Mucosa of descending colon (tissue), 3 donors: ENCODE measurements at places on chromosomes 2 and 18. TPM values are rescaled to one million over a fixed set of nuclear protein-coding genes. Genes with fewer than 3 reads are reported as not detected.
A peak's percentile ranks its signal among the peaks of the same experiment; 100 is the strongest.

DNA sequence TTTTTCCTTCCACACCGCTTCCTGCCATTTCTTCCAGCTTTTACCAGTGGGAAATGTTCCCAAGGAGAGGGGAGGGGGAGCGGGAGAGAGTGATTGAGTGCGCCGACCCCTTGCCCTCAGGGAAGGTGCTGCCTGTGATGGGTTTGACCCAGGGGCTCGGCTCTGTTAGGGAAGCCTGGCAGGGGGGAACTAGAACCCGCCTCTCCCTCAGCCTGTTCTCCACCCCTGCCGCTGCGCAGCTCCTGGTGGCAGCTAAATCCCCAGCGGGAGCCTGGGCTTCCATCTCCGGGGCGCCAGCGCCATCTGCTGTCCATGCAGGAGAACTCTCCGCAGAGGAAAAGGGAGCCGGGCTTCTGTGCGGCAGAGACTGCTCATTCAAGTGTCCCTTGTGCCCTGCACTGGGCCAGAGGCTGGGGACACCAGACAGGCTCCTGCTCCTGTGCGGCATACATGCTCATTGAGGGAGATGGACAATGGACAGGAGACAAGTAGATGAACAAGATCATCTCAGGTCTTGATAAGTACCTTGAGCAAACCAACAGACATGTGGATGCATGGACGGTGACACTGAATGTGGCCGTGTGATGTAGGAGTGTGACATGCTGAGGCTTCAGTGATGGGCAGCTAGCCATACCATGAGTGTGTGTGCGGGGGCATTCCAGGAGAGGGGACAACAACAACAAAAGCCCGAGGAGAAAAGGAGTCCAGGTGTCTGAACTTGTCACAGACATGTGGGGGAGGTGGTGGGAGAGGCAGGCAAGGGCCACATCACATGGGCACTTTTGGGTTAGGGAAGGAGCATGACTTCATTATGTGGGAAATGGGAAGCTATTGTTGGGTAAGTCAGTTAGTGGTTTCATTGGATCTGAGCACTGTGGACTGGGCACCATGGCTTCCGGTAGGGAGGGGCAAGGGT, 13.3 kb downstream of the CHPF start:
- DNase-seq = peak; percentile 73

The PMAIP1 gene
- total RNA-seq = 2.2 TPM

- no peak for DNase-seq
These were observed 96.8 kb downstream of the ADD2 start for GRCh38 chr2:70671092-70671675.

GRCh38 chr2:140998017-140998416, 1132.8 kb downstream of the LRP1B start:
- DNase-seq = no peak

The TSPYL6 gene
- not detected for total RNA-seq

GRCh38 chr2:158407031-158407430, 49.5 kb downstream of the CCDC148 start:
- no peak for DNase-seq

DNA sequence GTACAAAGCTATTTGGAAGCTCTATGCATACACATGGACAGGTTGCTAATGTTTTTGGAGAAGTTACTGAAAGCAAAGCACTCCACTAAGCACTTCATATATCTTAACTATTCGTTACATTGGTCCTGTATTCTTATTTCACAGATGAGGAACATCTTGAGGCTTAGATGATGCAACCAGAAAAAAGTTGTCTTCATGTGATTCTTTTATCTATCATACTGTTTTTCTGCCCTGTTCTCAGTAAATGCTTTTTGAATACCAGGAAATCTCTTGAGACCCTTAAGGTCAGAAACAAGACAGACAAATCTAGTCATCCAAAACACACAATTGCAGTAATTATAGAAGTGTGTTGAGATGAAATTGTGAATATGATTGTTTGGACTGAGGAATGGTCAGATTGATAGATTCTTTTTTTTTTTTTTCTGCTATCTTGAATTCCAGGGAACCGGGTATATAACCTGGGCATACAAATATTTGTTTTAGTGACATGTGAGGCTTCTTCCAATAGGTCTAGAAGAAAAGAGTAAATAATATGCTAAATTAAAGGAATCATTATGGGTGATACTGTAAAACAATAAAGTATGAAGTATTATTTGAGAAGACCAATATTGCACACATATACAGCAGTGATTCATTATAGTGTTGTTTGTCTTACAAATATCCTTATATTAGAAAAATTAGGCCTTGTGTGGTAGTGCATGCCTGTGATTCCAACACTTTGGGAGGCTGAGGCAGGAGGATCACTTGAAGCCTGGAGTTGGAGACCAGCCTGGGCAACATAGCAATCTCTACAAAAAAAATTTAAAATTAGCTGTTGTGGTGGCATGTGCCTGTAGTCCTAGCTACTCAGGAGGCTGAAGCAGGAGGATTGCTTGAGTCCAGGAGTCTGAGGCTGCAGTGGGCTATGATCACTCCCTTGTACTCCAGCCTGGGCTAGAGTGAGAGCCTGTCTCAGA, 33.7 kb downstream of the EHBP1 start:
- DNase-seq = no peak

DNA sequence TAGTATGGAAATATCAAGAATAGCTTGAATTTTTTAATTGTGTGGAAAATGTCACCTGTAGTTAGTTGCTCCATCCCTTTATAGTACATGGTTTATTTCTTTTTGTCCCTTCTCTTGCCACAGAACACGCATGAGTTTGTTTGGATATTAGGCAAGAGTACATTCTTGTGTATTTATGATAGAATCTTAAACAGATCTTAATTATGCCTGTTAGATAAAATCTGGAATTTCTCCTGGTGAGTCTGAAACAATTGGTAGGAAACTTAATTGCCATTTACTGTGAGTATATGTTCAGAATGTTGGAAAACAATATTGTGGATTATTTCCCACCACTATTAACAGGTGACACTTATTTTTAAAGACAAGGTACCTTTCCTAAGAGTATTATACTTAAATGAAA, 30.2 kb upstream of the CABYR start:
- no peak for DNase-seq

The MOGAT1 gene
- 0.38 TPM for total RNA-seq
